Spinal cord (tissue), 10 donors: ENCODE measurements at places on chromosomes 5 and 9.
A peak's percentile ranks its signal among the peaks of the same experiment; 100 is the strongest.

- DNase-seq = no peak
Measured at GRCh38 chr9:20684875-20685696, 1.0 kb downstream of the FOCAD start.

GRCh38 chr9:128819716-128820664, 1.7 kb downstream of the ENDOG start:
- DNase-seq = no peak

GRCh38 chr5:74212336-74212735, 428.2 kb downstream of the ENC1 start:
- no peak for DNase-seq

GRCh38 chr5:5539590-5539989, 117.1 kb downstream of the ICE1 start:
- no peak for DNase-seq

DNA sequence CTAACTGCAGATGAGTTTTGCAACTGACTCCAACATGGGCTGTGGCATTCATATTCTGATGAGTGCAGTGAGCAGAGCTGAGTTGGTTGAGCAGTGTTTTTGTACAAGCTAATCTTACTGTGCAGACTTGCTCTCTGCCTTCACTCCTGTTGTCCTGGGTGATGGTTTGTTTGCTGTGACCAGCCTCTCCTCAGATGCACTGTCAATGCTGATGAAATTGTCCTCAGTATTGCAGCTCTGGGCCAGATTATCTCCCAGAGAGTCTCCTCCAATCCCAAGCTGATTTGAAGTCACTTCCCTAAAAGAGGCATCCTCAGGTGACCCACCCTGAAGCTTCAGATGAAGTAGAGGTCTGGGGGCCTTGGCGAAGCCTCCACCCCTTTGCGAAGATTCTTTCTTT, 581.8 kb downstream of the ACTL7B start:
- DNase-seq = no peak

DNA sequence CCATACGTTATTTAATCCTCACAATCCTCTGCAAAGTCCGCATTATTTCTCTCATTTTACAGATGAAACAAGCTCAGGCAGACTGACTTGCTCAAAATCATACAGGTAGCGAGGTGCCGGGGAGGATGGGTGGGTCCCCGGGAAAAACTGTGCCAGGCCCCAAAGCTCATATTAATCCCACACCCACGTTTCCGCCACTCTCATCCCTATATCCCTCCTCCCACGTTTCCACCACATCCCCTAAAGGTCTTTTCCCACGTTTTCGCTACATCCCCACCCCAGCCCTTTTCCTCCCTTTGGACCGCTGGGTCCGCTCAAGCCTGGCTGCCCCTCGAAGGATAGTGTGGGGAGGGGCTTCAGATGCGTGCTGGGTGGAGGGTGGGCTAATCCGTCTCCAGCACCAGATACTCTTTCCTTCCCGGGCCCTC, 434 bp upstream of the FSD1L start:
- DNase-seq = peak; percentile 72

DNA sequence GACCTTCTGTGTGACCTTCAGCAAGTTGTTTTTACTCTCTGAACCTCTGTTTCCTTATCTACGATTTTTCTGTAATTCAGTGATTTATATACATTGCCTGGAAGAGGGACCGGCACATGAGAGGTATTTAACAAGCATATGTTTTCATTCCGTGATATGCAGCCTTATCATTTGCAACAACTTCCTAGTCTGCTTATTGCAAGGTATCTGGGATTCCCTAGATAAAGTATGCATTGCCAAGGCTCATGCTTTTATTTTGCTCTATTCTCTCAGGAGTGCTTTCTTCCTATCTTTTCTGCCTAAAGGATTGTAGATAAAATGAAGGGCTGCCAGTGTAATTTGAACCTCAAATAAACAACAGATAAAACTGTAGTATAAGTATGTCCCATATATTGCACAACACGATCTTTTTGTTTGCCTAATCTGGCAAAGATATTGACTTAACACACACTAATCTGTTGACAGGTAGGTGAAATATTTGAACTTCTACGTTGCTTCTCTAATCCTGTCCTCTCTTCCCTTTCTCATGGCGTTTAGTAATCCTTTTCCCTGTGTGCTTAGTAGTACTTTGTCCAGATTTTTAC, 377.2 kb upstream of the TNC start:
- no peak for DNase-seq

DNA sequence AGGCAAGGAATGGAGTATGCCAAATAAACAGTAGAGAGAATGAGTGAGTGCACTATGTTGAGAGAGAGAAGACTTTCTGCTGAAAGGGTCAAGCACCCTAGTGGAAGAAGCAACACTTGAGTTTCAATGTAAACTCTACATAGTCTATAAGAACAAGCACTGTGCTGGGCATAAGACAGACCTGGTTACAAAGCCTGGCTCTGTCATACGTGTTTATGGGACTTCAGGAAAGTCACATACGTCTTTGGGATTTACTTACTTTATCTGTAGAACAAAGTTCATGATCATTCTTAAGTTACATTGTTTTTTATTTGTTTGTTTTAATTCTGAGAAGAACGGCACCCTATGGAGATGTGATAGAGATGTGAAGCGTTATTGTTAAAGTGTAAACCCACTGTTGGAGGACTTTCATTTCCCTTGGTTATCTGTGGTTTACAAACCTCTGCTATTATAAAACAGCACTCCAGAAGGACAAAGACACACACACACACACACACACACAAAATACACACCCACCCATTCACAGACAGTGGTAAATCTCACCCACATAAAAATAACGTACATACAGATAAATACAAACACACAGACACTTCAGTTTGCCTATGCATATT, 70.7 kb upstream of the TRIM32 start:
- no peak for DNase-seq

- DNase-seq = no peak
Measured at GRCh38 chr5:121945261-121945660, 16.5 kb upstream of the SRFBP1 start.

- no peak for DNase-seq
Measured at GRCh38 chr9:98529841-98530240, 178.9 kb downstream of the GABBR2 start.

DNA sequence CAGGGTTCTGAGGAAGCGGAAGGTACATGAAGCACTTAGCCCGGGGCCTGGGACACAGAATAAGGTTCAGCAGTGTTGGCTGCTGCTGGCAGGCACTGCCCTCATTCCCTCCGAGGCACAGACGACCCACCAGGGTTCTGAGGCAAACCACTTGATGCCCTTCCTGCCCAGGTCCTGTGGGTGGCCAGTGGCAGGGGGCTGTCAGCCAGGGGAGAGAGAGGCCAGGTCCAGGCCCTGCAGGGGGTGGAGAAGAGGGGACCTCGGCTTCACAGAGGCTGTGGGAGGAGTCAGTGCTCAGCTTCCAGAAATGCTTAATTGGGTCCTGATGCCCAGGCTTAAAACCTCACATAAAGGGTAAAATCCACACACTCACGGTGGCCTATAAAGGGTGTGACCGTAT, 4.4 kb upstream of the ZDHHC12 start:
- no peak for DNase-seq
